ENCODE measurements at places on chromosomes 7 and 10.

DNA sequence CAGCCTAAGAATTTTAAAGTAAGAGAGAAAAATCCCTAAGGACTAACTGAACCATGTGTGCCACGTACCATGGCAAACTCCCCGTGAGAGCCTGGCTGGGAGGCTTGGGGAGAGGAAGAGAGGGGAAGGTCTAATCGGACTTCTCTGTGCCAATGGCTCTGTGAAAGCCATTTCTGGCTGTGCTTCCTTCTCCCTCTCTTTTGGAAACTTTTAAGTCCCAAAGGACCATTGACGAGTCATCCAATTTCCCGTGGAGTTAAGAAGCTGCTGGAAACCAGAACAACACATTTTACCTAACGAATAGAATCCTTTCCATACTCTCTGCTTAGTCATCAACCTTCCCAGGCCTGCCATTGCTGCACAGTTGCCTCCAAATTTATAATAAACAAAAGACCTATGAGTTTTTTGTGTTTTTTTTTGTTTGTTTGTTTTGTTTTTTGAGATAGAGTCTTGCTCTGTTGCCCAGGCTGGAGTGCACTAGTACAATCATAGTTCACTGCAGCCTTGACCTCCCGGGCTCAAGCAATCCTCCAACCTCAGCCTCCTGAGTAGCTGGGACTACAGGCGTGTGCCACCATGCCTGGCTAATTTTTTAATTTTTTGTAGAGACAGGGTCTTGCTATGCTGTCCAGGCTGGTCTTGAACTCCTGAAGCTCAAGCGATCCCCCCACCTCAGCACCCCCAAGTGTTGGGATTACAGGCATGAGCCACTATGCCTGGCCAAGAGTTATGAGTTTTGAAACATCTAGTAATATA lies 13.2 kb downstream of the LAMB1 start:
- DNase-seq, result no peak

DNA sequence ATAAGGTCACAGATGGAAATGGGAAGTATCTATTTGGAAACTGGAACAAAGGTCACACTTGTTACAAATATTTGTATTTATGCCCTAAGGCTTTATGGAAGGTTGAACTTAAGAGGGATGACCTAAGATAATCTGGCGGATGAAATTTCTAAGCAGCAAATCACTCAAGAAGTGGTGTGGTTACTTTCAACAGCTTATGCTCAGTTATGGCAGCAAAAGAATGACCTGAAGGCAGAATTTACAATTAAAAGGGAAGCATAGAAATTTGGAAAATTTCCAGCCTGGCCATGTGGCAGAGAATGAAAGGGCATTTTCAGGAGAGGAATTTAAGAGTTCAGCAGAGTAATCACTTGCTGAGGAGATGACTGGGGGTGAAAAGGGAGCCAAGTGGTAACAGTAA lies 95.8 kb upstream of the TNS3 start:
- peak; percentile 75 for DNase-seq

DNA sequence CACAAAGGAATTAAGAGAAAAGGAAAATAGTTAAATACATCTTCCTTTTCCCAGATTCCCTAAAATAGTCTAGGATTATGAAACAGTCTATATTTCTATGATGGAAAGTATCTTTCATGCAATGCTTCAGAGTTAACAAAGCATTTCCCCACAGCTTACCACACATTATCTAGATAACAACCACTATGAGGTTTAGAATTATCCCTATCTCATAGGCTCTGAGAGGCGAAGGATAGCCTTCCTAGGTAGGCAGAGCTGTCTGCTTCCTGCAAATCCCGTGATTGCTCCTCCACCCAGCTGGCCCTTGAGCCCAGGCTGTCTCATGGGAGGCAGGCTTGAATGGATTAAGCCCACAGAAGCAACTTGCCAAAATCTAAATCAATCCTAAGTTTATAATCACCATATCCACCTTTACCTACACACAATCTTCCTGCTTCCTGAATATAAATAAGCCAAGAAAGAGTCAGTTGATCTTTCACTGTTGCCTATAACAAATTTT lies 321.4 kb upstream of the AOAH start:
- no peak for DNase-seq

GRCh38 chr10:59618666-59619065 lies 91.0 kb downstream of the SLC16A9 start:
- no peak for DNase-seq

DNA sequence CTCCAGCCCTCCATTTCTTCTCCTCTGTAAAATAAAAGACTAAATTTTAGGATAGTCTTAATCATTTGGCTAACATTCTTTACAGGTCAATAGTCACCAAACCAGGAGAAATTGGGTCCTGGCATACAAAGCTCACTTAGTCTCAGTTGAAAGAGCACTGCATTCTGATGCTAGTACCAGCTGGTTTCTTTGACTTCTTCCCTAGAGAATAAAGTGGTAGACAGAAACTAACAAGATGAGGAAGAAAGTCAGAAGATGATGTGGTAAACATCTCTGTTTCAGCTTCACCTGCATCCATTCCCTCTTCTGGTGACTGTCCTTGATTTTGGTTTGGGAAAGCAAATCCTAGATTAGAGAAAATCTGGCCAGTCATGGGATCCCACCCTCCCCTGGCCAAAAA lies 37.2 kb downstream of the NKX2-3 start:
- no peak for DNase-seq

GRCh38 chr7:19101472-19101871 lies 16.0 kb downstream of the TWIST1 start:
- DNase-seq, result no peak

GRCh38 chr7:42617806-42618457 lies 293.9 kb downstream of the C7orf25 start:
- DNase-seq, result no peak

DNA sequence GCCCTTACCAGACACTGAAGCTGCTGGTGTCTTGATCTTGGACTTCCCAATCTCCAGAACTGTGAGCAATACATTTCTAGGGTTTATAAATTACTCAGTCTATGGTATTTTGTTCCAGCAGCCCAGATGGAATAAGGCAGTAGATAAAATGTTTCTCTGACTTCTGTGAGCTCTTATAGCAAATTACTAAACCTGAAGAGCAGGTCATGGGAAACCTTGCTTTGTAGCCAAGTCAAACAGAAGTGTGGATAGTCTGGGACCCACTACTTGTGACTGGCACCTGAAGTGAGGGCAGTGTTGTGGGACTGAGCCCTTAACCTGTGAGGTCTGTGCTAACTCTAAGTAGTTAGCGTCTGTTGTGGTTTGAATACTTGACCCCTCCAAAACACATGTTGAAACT lies 4.6 kb upstream of the TBRG4 start:
- DNase-seq, result no peak

DNA sequence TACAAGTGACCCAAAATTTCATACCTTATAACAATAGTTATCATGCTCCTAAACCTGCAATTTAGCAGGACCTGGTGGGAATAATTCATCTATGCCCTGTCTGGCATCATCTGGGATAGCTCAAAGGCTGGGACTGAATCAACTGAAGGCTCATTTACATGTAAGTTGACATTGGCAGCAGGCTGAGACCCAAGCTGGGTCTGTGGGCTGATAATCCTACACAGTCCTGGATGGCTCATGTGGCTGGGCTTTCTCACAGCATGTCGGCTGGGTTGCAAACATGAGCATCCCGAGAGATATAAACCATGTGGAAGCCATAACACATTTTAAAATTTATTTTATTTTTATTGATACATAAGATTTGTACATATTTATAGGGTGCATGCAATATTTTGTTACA lies 19.5 kb upstream of the ABCB5 start:
- DNase-seq, result no peak

DNA sequence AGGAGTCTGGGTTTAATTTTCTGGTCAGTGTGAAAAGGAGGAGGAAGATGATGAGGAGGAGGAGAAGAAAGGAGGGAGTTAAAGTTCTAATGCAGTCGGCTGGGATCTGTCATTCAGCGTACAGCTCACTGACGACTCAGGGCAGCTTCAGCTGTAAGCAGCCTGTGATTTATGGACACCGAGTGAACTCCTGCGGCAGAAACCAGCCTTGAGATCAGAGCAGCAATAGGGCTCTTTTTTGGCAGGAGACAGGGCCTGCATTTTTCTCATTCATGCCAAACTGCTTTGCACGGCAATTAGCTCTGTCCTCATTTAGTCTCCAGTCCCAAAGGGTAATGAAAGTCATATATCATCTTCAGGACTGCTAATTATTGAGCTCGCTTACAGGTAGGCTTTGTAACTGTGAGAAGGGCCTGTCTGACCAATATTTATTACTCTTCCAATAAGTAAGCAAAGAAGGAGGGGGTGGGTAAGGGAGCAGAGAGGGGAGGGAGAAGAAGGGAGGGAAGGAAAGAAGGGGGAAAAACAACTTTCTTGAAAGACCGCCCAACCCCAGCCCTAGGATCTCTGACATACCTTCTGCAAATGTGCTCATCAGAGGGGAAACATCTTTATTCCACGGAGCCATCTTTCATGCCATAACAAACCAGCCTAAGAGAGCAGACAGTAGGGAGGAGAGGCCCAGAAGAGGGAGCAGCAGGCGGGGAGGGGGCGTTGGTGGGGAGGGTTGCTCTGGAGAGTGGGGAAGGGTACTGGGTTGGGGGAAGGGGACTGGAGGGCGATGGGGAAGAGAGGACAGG lies 48.1 kb upstream of the COMTD1 start:
- DNase-seq, result no peak

- no peak for DNase-seq
These were observed 215.8 kb downstream of the MAD1L1 start for GRCh38 chr7:2016761-2017480.

- no peak for DNase-seq
These were observed 993.1 kb downstream of the KCNMA1 start for GRCh38 chr10:76644476-76644875.

DNA sequence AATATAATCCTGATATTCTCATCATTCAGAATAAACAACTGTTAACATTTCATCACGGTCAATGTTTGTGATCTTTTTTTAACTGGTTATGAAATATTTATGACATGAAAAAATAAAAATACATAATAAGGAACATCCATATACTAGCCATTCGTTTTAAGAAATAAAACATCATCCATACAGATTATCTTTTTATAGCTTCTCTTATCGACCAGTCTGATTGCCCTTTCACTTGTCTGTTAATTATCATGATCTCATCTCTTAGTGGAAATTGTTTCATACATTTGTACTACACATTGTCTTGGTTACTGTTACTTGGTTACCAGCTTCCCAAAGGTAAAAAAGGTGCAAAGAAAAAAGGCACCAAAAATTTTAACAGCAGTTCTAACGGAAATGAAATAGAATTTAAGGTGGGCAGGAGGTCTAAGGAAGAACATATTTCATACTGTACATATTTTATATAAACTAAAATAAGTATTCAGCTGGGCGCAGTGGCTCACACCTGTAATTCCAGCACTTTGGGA lies 8.4 kb downstream of the ARHGAP21 start:
- DNase-seq, result no peak

- DNase-seq, result no peak
These were observed 138.2 kb upstream of the TMEM229A start for GRCh38 chr7:124171068-124171467.

- no peak for DNase-seq
These were observed 483.0 kb downstream of the MAGI2 start for GRCh38 chr7:78970440-78970916.

- peak; percentile 20 for DNase-seq
These were observed 30.2 kb upstream of the NRCAM start for GRCh38 chr7:108486291-108486966.

GRCh38 chr7:2719007-2719406 lies 31.0 kb downstream of the AMZ1 start:
- DNase-seq, result no peak

DNA sequence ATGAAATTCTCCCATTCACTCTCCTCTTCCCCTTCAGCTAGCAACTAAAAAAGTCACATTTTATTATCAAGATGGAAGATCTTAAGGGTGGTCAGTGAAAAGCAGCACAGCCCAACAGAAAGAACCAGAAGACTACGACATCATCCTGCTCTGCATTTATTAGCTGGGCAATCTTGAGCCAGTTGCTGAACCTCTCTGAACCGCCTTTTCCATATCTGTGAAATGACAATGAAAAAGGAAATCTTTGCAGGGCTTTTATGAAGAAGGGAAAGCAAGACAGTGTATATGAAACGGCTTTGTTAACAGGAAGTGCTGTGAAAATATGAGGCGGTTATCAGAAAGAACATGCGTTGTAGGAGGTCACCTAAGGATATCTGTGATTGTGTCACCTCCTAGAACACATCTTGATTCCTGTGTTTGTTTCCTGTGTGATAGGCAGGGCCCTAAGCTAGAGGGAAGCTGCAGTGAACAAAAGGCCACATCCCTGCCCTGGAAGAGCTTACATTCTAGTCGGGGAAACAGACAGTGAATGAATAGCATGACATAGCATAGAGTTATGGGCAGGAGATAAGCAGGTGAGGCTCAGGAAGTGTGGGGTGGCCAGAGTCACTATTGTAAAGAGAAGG lies 36.0 kb upstream of the KCNMA1 start:
- DNase-seq, result no peak

GRCh38 chr7:143892527-143893300 lies 9.3 kb downstream of the TCAF1 start:
- no peak for DNase-seq

GRCh38 chr7:151008143-151008510 lies 16.2 kb downstream of the ATG9B start:
- DNase-seq, result no peak

Measured in suppressor macrophage treated with lipopolysaccharide for 1 hour (primary cell).